CD4-positive, alpha-beta T cell treated with Interleukin-17A for 1 hour (primary cell): ENCODE measurements at places on chromosomes 4 and X.

- DNase-seq = no peak
Measured at GRCh38 chr4:127000110-127000509, 632.6 kb upstream of the INTU start.

- DNase-seq = no peak
Measured at GRCh38 chr4:24527371-24527770, 57.0 kb downstream of the DHX15 start.

DNA sequence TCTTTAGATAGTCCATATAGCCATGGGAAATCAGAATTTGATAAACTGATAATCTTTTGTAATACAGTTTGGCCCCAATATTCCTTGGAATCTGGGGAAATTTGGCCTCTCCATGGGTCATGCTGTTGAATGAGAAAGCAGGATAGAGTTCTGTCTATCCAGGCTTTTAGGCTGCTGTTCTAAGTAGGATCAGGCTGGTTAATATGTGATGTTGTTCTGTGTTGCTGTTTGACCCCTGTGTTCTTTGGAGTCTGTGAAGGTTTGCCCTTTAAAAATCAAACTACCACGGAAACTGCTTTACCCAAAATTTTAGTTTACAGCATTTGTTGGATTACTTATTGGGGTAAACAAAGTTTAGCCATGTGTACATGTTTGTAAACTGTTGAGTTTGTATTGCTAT lies 114.5 kb downstream of the ZNF330 start:
- DNase-seq = no peak

DNA sequence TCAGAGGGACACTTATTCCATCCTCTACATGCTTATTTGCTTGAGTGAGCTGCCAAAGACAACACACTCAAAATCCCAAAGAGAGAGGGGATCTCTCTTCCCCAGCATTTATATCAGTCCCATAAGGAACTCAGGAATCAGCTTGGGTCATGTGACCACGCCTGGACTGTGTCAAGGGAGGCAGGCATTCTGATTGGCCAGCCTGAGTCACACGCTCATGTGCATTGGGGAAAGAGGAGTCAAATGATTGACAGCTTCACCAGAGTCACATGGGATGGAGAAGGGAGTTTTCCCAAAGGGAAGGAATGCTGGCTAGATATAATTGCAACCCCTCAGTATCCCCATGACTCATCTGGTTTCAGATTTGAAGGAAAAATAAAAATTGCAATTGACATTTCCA lies 49.0 kb downstream of the RWDD4 start:
- DNase-seq = no peak

- no peak for DNase-seq
Measured at GRCh38 chrX:16739574-16739973, 20.2 kb downstream of the SYAP1 start.

GRCh38 chrX:136910565-136911035 lies 30.1 kb upstream of the RBMX start:
- no peak for DNase-seq

DNA sequence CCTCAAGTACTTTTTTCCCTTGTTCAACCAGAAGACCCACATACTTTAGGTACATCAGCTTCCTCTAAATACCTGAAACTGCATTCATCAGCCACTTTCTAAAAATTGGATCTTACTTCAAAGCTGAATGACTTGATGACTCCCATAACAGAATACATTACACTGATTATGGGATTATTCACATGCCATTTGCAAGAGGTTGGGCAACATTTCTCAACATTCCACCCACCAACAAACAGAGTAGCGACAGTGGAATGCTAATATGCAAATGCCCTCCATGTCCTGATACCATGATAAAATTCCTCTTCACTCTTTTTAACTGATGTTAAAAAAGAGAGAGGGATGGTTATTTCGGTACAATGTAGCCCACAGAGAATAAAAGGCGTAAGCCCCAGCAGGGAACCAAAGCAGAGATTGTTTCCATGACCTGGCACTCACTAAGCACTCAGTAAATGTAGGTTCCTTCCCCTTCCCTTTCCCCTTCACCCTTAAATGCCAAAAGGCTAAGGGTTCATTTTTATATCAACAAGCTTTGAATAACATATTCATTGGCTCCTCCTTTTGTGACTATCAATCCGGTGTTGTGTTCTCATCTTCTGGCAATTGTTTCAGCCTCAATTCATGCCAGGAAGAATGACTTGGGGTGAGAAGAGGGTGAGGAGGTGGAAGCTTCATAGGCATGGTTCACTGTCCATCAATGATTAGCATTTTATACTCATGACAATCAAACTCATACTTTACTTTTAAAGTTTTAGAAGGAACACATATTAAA lies 317.2 kb downstream of the DHX15 start:
- DNase-seq = no peak

DNA sequence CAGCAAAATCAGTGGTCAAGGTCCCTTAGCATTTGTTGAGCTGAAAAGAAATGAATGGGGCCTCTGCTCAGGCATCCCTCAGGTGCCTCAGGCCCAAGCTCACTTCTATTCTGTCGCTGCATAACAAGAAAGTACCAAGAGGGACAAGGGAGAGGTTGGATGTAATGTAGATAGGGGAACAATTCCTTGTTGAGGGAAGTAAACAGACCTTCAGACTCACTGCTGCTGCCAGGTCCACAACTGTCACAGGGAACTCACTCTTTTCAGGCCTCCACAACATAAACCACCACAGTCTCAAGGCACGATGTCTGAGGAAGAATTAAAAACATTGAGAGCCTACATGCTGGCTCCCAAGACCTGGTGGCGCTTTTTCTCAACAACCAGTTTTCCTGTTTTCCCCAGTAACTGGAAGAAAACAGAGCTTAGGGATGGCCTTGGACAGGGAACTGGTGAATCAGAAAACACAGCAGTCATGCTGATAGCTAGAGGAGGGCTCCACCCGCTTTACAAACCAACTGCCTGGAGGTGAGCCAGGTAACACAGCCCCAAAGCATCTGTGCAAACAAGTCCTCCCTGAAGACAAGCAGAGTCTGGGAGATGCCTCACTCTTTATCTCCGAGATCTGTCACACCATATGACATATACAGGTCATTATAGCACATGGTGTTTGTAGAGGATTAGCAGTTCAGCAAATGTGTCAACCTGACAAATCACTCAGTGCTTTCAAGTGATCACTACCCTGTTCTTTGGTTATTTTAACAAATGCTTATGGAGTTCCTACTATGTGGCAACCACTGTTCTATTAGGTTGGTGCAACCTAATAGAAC lies 14.3 kb upstream of the AWAT1 start:
- no peak for DNase-seq

GRCh38 chrX:37800717-37801116 lies 20.9 kb downstream of the CYBB start:
- no peak for DNase-seq

DNA sequence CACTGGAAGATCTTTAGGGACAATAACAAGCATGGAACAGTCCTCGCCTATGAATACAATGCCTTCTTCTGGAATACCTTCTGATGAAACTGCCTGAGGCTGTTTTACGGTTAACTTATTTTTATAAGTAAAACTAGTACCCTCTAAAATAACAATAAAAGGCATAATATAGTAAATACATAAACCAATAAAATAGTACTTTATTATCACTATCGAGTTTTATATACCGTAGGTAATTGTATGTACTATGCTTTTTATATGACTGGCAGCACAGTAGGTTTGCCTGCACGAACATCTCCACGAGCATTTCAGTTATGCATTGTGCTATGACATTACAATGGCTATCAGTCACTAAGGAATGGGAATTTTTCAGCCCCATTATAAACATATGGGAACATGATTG lies 8.0 kb downstream of the GUCY1A1 start:
- DNase-seq = no peak

DNA sequence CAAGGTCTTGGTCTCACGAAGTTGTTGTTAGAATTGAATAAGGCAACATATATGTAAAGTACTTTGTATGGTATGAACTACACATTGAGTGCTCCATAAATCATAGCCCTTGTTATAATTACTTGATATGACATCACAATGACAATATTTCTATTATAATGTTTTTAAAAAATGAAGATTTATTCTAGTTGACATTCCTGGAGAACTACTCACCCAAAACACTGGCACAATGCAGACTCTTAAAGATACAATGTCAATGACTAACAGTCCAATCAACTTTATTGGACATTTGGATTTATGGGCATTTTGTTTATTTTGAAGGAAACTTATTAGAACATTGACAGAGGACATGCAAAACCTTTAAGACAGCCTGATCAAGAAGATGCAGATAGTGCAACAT lies 55.3 kb downstream of the ASB9 start:
- DNase-seq = no peak

DNA sequence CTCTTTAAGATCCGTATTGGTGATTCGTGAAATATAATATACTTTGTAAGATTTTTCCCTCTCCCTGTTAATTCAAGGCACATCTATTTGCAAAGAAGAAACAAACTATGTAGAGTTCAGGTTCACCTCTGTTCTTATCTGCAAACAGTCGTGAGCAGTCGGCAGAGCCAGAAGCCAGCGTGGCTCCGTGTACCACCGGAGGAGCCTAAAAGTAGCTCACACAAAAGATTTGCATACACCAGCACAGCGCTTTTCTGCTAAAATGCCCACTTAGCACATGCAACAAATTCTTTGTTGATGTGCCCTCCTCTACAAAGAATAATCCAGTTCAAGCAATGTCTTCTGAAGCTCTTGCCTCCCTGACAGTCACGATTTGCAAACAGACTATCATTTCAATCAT lies 416.0 kb upstream of the TENM3 start:
- no peak for DNase-seq

- no peak for DNase-seq
Measured at GRCh38 chr4:35399912-35400311, 844.4 kb downstream of the ARAP2 start.

- DNase-seq = no peak
Measured at GRCh38 chr4:24664956-24665355, 80.6 kb upstream of the DHX15 start.
